ENCODE measurements at places on chromosomes 5 and 9.

DNA sequence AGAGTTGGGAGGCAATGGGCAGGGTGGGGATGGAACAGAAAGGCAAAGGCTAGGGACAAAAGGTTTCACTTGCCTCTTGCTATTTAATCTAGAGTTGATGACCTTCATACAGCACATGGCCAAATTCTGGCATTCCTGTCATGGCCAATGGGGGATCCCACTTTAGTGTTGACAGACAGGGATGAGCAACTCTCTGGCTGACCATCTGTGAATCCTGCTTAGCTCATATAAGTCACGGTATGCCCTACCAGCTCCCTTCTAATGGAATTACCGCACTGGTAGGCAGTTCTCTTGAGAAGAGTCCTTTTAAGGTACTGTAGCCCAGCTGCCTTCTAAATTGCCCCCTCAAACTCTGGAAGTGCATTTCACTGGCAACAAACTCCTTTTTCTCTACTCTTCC, 76.1 kb downstream of the MAMDC2 start:
- DNase-seq: no peak

GRCh38 chr5:138905541-138905940, 30.4 kb upstream of the LRRTM2 start:
- no peak for DNase-seq

DNA sequence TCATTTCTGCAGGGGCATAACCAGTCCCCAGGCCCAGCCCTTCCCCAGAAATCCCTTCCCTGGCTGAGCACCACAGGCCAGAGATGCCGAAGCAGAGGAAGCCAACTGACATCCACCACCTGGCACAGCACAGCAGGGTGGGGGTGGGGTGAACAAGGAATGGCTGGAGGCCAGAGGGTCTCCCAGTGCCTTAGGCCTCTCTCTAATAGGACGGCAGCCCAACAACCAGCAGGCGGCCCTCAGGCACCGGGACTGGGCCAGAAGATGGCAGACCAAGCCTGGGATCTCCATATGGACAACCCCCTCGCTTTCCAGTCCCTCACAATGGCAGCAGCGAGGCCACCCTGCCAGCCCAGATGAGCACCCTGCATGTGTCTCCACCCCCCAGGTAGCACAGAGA, 13.2 kb downstream of the PDLIM4 start:
- no peak for DNase-seq

DNA sequence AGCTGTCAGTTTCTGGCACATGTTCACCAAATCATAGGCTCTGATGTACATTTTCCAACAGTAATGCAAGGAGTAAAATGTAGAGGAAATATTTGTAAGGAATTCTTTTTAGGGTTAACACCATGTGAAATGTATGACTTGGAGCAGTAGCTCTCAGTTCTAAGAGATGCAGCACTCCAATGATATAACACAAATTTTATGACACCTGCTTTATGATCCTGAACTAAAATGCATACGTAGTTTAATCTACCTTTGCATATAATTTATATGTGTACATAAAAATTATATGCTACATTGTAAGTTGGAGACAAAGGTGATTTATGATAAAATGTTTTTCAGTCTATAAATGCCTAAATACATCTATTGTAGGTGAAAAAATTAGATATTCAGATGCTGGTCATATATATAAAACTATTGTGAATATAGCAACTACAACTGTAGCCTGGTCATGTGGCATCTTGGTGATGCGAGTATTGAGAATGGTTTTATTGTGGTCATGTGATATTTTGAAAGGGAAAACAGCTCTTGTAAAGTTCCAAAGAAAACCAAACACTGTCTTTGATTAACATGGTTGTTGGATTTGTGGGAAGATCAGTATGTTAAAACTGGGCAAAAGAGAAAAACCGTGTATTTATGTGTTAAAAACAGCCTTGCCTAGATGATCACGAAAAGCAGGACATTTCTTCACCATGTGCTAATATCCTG, 171.0 kb downstream of the TRIO start:
- no peak for DNase-seq

DNA sequence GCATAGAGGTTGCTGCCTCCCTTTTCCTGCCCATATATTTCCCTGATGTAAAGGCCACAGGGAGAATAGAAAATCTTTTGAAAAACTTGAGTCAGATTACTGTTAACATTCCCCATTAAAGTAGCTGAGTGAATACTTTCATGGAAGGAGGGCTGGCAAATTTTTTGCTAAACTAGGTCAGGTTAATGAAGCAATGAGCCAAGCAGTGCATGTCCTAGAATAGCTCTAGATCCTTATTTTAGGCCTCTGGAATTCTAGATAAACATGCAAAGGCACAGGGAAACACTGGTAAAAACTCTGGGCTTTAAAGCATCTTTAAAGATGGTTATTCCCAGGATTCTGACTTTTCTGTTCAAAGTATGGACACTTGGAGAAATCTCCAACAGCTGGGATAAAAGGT, 27.9 kb downstream of the TTC1 start:
- no peak for DNase-seq

- no peak for DNase-seq
These were observed 33.9 kb downstream of the ACTBL2 start for GRCh38 chr5:57448751-57449150.

- DNase-seq: no peak
These were observed 49.2 kb downstream of the TIMD4 start for GRCh38 chr5:156913719-156914370.

DNA sequence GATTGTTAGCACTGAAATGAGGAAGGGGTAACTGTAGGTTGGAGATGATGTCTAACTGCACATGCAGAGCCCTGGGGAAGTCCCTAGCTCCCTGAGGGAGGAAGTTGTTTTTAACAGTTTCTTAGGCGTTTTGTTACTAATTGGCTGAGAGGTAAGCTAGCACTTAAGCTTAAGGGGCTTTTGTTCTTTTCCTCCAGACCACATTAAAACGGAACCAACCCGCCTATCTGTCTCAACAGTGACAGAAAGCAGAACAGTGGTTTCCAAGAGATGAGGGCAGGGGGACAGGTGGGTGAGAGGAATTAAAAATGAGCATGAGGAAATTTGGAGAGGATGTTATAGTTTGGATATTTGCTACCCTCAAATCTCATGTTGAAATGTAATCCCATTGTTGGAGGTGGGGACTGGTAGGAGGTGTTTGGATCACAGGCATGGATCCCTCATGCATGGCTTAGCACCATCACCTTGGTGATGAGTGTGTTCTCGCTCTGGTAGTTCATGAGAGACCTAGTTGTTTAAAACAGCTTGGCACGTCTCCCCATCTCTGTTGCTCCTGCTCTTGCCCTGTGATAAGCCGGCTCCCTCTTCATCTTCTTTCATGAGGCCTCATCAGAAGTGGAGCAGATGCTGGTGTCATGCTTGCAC, 38.9 kb downstream of the LYRM7 start:
- DNase-seq: peak; percentile 98

DNA sequence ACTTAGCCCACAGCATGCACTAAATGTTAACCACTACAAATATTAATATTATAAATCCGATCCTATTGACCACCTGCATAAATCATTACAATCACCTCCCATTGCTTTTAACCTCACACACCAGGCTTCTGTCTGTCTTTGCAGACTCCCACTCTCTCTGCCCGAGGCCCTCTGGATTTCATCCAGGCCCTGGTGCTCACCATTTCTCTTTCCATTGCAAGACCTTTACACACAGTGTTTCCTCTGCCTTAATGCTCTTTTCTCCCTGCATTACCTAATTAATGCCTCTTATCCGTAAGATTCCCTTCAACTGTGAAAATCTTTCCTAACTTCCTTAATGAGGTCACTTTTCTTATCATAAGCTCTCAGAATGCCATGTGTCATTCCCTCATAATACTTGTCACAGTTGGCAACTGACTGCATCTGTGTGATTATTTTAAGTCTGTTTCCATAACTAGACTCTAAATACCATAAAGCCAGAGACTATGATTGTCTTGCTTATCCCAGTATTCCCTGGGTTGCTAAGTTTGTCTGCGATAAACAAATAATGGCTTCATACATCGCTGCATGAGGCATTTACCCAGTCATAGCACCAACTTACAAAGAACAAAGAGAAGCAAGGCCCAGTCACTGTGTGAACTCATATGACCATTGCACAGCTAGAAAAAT, 155.1 kb downstream of the CCDC192 start:
- DNase-seq: no peak

DNA sequence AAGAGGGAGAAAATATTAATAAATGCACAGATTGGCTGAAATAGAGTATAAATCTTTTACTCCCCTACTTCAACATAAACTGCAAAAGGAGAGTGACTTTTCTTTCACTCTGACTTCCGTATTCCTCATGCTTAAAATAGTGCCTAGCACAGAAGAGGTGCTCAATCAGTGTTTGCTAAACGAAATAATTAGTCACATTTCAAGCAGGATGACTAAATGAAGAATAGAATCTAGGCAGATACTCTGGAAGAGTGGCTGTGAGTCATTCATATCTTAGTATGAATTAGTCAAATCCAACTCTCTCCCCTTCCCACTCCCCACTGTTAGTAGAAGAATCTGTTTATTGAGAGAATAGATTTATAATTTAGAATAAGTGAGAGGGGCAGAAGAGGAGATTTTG, 4.8 kb downstream of the CD274 start:
- no peak for DNase-seq

DNA sequence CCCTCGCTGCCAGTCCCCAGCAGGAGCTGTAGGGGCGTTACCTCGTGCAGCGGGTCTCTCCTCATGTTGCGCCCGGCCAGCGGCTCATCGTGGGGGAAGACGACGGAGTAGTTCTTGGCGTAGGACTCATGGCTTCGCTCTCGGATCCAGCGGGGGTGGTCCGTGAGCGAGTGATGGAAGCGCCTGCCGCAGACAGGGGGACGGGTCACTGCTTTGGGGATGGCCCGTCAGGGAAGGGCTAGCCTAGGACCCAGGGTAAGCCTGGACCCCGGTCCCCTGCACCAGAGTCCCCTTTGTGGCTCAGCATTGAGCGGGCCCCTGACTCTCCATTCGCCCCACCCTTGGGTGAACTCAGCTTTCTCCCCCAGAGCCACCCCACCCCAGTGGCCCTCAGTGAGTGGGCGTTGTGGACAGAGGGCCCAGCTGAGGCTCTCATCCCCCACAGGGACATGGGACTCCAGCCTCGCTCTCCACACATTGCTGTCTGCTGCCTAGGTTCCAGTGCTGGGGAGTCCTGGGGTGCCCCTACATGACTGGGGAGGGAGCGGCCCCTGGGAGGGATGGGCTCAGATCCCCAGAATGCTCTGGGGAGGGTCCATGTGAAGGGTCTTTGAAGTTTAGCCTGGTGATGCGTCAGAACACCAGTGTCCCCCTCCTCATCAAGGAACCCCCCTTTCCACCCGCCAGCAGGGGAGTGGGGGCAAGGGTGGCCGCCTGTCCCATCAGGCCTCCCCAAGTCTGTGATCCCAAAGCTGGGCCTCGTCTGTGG, 29.7 kb downstream of the SARDH start:
- DNase-seq: no peak

DNA sequence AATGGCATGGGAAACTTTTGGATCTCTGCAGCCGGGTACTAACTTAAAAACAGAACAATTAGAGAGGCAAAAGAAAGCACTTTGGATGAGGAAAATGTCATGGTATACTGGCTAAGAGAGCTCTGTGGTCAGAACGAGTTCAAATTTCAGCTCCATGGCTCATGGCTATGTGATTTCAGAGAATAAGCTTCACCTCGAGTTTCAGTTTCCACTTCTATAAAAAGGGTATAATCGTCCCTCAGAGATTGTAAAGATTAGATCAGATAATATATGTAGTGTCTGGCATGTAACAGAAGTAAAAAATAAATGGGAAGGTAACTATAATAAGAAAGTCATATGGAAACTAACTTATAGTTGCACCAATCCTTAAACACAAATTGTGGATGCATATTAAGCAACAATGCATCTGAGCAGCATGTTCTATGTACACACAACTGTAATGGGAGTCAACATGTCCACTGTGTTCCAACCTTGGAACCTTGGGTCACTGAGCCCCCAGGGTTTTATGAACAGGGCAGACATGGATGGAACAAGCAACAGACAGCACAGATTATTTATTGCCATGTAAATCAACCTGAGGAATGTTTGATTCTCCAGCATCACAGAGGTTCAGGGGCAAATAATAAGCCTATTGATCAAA, 145.4 kb downstream of the MAPKAP1 start:
- no peak for DNase-seq

- DNase-seq: no peak
These were observed 23.1 kb downstream of the CXXC5 start for GRCh38 chr5:139671096-139671841.

DNA sequence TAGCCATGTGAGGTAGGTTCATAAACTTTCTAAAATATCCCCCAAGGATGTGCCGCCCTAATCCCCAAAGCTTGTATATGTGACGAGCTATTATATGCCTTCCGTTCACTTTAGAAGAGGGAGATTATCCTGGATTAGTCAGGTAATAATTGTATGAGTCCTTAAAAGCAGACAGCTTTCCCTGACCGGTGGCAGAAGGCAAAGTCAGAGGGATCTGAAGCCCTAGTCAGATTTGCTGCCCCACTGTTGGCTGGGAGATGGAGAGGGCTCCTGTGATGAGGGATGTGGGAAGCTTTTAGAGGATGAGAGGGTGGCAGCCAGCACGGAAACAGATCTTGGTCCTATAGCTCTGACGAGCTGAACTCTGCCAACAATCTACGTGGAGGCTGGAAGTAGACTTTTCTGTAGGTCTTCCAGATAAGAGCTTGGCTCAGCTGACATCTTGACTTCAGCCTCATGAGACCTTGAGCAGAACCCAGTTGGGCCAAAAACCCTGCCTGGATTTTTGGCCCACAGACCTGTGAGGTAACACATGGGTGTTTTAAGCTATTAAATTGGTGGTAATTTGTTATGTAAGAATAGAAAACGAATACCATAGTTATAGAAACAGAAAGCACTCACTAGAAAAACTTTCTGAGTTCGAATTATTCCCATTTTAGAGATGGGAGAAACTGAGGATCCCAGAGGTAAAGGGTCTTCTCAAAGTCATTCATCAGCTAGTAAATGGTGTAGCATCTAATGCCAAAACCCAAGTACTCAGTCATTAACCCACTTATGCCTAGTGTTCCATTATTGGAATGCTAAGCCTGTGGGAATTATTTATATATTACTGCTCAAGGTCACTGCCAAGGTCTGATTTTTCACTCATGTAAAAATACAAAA, 48.9 kb downstream of the SH3PXD2B start:
- no peak for DNase-seq

DNA sequence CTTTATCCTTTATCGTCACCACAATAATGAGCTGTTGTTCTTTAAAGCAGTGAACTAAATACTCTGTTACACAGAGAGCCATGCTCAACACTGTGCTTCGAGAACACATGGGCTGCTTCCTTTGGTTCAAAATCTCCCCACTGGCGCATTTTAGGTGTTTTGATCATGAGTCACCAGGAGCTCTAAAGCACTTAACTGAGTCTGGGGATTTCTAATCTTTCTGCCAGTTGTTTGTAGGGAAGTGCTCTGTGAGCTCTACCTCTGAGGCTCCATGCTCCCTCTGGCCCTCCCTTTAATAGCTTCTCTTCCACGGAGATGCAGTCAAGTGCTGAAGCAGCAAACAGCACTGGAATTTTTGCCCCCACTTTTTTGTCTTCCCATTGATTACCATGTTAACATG, 17.0 kb downstream of the ERAP2 start:
- no peak for DNase-seq

GRCh38 chr5:138736293-138736692, 16.9 kb upstream of the CTNNA1 start:
- no peak for DNase-seq

- DNase-seq: no peak
These were observed 525 bp downstream of the SRP19 start for GRCh38 chr5:112861638-112861985.

GRCh38 chr5:143806579-143806978, 5.4 kb upstream of the HMHB1 start:
- no peak for DNase-seq

GRCh38 chr5:133782736-133783135, 170.4 kb upstream of the FSTL4 start:
- DNase-seq: no peak
